Activated CD4-positive, alpha-beta T cell treated with anti-CD3 and anti-CD28 coated beads, Interleukin-2, amount 50 U/mL, for 1 hour (primary cell): ENCODE measurements at places on chromosomes 5 and 9.

DNA sequence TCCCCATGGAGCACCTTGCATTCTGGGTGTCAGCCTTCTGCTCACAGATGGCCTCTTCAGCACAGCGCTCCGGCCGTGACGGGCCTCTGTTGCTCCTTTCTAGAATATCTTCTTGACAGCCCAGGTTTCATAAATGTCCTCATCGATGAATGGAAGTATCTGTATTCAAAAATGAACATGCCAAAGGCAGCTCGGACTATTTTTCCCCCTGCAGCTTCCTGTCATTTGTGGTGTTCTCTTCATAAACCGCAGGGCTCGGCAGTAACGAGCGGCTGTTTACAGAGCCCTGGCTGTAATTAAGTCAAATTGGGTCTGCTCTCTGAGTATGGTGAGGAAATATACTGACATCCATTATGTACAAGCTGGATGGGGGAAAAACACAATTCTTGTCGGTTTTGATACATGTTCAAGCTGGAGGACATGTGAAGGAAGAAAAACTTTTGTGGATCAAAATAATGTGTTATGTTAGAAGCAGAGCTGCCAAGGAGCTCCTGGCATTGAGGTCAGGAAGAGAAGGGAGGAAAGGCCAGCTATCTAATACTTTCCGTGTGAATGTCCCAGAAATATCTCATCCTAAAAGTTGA lies 154.1 kb upstream of the CD180 start:
- no peak for DNase-seq

DNA sequence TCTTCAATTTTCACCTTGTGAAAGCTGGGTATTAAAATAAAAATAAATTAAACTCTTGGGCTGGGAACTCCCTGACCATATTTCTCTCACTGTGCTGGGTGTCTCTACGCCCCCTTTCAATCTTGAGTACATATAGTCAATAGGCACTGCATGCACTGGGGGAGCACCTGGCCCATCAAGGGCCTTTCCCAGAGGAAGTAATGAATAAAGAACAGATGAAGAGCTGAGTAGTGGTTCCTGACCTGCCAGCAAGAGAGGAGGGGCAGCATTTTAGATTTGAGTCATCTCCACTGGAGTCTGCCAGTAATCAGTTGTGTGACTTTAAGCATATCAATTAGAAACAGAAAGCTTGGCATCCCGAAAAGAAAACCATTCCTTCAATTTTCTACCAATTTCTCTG lies 6.2 kb downstream of the MAPKAP1 start:
- no peak for DNase-seq

GRCh38 chr5:170642066-170642735 lies 138.4 kb downstream of the KCNIP1 start:
- no peak for DNase-seq

DNA sequence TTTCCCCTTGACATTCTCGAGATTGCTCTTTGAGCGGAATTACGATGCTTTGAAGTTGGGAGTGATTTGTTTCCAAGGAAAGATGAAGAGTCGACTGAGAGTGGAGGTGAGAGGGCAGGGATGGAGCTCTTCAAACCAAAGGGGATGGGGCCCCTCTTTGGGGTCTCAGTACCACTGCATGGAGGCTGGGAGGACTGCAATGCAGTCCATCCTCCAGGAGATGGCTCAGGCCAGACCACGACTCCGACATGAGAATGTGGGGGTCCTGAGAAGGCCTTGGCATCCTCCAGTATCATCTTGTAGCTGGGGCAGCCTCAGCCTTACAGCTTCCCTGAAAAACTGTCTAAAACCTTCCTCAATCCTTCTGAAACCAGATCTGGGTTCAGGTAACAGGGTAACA lies 51.1 kb upstream of the CDKN2AIPNL start:
- no peak for DNase-seq

- no peak for DNase-seq
Observed at GRCh38 chr5:137462816-137463520, 36.2 kb downstream of the SPOCK1 start.

GRCh38 chr5:134638760-134639201 lies 6.2 kb upstream of the SAR1B start:
- no peak for DNase-seq

- DNase-seq = no peak
Observed at GRCh38 chr9:135165003-135165711, 77.7 kb downstream of the OLFM1 start.

DNA sequence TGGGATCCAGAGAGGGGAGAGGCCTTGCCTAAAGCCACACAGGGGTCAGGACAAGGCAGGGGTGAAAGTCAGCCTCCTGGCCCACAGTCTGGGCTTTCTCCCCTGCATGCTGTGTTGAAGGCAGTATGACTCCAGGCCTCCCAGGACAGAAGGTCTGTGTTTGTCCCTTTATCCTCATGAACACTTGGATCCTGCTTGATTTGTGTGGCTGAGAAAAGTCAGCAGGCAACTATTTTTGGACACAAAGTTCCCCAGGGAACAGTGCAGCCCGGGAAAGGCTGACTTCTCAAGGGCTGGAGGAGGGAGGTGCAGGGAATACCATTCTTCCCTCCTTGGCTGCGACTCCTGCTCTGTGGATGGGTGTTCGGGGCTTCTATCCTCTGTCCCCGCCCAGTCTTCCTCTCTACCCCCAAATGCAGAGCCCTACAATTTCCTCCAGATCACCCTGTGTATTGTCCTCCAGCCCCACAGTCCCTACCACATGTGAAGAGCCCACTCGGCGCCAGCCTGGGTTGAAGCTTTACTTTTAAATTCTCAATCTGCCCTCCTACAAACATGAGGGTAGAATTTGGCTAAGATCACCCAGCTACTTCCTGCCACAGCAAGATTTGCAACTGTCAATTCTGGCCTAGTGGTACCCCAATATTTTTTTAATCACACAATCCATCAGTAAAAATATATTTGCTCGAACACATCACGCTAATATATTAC lies 4.1 kb downstream of the AKNA start:
- DNase-seq = no peak

GRCh38 chr9:116020801-116021200 lies 132.8 kb upstream of the PAPPA start:
- DNase-seq = no peak

DNA sequence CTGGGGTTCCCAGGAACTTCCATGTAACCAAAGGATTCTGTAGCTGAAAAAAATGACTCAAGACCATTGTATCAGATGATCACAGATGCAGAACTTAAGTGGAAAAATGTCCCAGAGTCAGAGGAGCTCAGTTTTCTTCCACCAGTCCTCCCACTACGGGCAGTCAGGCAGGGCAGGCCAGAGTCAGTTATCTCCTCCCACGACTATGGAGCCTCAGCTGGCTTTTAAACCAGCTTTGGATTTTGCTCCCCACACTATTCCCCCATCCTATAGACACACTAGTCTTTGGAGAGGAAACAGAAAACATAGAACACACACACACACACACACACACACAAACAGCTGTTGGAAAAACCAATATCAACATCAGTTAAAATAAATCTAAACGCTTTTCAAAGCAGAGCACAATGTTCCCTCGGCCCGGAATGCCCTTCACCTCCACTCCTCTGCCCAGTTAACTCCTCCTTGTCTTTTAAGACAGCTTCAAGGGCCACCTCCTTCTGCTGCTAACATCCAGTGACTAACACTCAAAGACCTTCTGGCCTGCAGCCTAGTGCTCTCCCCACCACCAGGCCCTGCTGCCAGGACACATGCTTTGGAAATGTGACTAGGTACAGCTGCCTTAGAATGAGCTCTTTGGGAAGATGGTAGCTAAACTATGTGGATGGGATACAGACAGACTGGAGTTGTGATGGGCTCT lies 56.8 kb downstream of the NIPAL4 start:
- DNase-seq = no peak

GRCh38 chr9:37747271-37747753 lies 6.3 kb upstream of the TRMT10B start:
- peak; percentile 50 for DNase-seq

- no peak for DNase-seq
Observed at GRCh38 chr5:5335107-5335506, 87.4 kb upstream of the ICE1 start.

- DNase-seq = no peak
Observed at GRCh38 chr9:100413839-100414420, 13.0 kb upstream of the MSANTD3 start.

GRCh38 chr5:343461-344401 lies 22.2 kb downstream of the AHRR start:
- peak; percentile 41 for DNase-seq

GRCh38 chr5:5315068-5315980 lies 107.2 kb upstream of the ICE1 start:
- no peak for DNase-seq

GRCh38 chr5:59937633-59938032 lies 44.1 kb upstream of the PDE4D start:
- no peak for DNase-seq

- no peak for DNase-seq
Observed at GRCh38 chr9:129138476-129139232, 27.4 kb downstream of the PTPA start.

GRCh38 chr9:120742951-120743416 lies 28.7 kb upstream of the MEGF9 start:
- DNase-seq = no peak

DNA sequence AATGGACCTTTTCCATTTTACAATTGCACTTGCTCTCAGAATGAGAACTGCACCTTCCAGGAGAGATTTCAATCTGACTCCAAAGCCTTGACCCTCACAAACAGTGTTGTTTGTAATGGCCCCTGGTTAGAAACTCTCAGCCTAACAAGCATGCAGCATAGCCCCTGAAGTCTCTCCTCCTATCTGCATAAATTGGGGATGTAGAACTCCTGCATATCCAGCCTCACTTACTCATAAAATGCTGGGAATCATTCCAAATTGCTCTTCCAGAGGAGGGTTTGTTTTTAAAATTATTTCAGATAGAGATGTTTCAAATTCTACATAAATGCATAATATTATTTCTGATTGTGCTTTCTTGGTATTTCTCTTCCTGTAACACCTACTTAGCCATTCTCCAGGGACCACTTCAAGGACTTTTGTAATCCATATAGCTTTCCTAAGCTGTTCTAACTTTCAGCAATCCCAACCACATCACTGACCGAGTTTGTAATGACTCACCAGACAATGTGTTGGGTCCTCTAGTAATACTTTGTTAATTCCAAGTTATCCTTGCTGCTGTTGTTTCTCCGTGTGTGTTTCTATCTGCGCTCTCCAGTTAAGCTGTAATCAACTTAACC lies 143.8 kb upstream of the CCDC152 start:
- no peak for DNase-seq

DNA sequence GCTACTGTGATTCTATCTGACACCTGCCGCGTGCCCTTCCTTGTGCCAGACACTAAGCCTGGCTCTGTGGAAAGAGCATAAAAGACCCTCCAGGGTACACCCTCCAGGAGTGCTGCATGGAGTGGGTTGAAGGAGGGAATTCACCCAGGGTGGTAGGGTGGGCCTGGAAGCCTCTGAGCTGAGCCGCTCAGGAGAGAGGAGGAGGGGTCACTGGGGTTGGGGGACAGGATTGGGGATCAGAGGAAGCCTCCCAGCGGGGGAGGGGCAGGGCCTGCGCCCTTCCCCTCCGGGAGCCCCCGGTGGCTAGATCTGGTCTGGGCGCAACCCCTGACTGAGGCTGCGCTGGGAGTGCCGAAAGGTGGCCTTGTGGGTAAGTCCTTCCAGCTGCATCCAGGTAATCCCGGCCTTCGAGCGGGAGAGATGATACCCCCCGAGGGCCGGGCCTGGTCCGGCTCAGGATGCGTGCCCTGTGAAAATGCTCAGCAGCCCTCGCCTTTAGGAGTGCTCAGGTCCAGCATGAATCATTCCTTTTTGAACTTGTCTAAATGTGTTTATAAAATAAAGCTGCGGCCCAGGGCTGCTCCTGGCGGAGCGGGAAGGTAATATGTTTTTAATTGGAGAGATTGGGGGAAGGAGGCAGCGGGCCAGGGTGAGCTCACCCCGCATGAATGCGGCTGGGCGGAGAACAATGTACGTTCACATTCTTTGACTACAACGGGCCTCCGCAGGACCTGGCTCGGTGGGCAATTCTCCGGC lies 118.1 kb upstream of the SMIM23 start:
- DNase-seq = no peak

DNA sequence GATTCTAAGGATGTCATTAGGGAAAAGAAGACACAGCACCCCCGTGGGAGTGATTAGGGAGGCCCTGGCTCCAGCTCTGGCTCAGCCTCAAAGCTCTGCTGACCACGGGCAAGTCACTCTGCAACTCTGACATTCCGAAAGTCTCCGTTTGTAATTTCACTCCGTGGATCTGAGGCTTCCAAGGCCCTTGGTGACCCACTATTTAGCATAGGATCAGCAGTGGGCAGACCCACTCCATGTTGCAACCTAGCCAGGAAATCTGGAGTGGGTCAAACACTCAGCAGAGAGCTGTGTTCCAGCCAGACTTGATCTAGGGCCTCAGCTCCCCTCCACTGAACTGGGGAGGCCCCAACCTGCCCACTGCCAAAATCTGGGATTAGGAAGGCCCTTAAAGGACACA lies 11.8 kb downstream of the PHF19 start:
- DNase-seq = no peak

- no peak for DNase-seq
Observed at GRCh38 chr5:57532513-57533497, 50.2 kb upstream of the ACTBL2 start.
